ENCODE measurements at places on chromosomes 3 and 15.

GRCh38 chr3:50620820-50621219 is 3.9 kb downstream of the MAPKAPK3 start:
- DNase-seq = no peak

DNA sequence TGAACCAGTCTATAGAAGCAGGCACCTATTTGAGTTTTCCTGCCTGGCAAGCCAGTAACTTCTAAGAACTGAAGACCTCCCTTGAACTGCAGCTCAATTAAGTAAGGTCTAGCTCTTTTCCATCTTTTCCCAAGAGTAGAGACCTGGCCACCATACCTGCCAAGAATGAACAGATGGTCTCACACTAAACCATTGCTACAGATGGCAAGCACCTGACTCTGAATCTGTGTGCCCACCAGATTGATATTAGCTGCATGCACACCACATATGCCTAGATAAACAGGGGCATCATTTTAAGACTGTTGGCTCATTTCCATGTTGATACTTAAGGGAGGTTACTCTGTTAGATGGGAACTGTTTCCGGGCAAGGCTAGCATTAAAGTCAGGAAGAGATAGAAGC is 34.8 kb upstream of the GSK3B start:
- no peak for DNase-seq

DNA sequence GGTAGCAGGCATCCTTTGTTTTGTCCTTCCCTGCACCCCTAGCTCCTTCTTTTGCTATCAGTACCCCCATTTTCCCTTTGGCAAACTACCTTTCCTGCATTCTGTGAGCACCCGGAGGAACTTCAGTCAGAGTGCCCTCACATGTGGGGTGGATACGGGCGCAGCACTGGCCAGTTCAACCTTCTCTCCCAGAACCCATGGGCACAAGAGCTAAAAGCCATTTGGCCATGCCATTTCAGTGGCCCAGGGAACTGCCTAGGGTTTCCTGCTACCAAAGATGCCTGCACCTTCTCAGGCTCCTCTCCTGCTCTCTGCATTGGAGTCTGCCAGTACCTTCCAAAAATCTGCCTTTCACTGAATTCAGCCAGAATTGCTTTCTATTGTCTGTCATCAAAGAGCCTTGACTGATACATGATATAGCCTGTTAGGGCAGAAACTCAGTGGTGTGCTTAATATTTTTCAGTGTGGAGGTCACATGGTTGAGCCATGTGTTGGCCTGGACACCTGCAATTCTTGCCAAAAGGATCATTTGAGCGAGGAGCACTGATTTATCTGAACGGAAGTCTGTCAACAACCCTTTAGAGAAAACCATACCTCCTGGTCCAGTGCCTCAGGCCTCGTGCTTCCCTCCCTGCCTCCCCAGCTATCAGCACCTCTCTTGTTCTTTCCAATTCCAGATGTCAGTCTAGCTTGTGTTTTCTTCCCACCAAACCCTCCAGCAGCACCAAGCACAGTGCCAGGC is 27.0 kb upstream of the HHATL start:
- DNase-seq = no peak

GRCh38 chr15:70605606-70606410 is 157.6 kb downstream of the UACA start:
- DNase-seq = no peak

- DNase-seq = no peak
These were observed 287.1 kb downstream of the NEK10 start for GRCh38 chr3:27081992-27082607.

DNA sequence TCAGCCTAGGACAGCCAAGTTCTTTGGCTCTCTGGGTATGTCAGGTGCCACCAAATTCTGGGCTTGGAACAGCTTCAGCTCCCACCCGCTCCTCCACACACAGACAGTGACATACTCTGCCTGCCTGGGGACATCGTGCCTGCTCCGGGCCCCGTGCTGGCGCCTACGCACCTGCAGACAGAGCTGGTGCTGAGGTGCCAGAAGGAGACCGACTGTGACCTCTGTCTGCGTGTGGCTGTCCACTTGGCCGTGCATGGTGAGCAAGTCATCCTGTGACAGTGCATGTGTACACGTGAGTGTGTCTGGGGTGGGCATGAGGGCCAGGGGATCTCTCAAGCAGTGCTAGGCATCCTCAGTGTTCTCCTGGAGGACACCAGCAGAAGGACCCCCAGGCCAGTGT is 922 bp downstream of the IL17RC start:
- DNase-seq = no peak

DNA sequence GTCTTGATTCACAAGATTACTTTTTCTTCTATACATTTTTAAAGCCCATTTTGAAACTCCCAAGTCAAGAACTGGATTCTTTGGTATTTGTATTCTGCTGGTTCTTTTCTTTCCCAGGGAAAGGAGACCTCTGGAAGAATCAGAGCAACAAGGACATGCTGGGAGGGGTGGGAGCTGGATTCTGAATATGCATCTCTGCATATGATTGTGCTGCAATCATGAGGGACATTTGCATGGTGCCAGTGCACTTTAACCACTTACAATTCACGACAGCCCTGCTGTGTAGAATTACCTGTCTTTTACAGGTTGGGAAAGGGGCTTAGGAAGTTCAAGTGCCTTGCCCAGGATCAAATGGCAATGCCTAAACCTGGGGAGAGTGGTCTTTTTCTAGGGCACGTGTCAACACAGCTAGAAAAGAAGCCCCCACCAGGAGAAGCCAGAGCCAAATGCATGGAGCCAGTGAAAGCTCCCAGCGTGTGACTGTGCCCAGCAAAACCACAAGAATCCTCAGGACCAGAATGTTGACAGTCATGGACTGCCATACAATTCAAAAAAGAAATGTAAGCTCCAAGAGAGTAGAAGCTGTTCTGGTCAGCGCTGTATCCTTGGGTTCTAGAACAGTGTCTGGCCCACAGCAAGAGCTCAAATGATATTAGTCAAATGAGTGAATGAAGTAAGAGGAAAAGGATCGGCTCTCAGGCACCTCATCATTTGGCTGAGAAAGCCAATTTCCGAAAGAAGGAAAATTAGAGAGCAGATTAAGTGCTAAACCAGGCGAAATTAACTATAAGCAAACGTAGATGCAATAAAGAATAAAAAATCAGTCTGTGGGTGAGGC is 84.5 kb upstream of the MEF2A start:
- no peak for DNase-seq

GRCh38 chr15:23857028-23857641 is 170.0 kb upstream of the NDN start:
- DNase-seq = no peak

GRCh38 chr3:71062952-71063772 is 520.4 kb downstream of the FOXP1 start:
- DNase-seq = no peak

- no peak for DNase-seq
These were observed 359.3 kb downstream of the GAP43 start for GRCh38 chr3:115982629-115983028.

- DNase-seq = no peak
These were observed 630.9 kb upstream of the TBL1XR1 start for GRCh38 chr3:177828208-177828565.

- no peak for DNase-seq
These were observed 83.1 kb downstream of the PGPEP1L start for GRCh38 chr15:98924401-98925049.

DNA sequence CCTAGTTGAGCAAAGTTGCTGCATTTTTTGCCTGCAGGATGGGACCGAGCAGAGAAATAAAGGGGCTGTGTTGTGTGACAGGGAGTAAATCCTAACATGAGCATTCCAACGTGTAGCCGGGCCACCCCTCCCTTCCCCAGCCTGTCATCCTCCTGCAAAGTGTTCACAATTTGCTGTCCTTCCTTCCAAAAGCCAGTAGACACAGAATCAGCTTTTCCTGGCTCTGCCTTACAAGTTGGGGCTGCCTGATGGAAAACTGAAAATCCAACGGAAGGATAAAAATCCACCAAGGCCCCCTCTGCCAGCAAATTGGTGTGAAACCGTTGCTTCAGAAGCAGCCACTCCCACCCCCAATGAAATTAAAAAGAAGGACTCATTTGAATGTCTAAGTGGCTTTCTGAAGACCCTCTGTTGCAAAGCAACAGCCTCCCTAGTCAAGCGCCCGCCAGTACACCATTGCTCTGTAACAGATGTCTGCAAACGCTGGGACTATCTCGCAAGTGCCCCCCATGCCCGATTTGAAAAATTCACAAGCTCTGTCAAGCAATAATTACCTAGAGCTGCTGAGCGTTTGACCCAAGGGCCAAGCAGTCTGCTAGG is 665 bp downstream of the FRMD4B start:
- DNase-seq = no peak

DNA sequence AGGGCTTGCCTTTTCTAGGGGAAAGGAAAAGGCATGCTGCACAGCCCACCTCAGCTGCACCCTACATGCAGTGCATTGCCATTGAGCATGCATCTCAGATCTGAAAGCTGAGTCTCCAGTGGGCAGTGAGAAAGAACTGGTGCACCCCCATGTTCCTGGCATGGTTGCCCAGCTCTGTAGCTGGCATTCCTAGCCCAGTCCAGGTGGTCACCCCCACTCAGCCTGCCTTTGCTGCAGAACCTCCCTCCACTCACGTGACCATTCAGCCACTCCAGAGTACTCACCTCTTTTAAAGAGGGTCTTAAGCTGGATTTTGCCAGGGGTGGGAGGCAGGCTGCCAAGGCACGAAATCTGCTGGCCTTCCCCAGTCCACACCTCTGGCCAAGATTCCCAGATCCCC is 208.6 kb upstream of the TOPAZ1 start:
- DNase-seq = no peak

- DNase-seq = no peak
These were observed 102.5 kb upstream of the FAM3D start for GRCh38 chr3:58769065-58769464.

DNA sequence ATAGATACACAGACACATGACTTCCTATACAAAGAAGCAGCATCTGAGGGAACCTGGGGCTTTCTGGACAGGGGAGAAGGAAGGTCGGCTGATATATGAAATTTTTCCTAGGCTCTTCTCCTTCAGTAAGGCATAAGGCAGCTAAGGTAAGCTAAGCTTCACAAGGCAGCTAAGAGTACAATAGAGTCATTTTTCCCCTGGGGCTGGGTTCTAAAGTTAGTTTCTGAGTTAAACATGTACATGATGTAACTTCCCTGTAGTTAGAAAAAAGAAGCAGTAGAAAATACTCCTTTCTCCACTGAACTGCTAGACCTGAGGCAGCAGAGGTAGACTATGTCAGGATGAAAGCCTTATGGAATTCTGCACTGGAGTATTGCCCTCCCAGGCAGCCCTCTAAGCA is 109.6 kb downstream of the PLD1 start:
- no peak for DNase-seq

DNA sequence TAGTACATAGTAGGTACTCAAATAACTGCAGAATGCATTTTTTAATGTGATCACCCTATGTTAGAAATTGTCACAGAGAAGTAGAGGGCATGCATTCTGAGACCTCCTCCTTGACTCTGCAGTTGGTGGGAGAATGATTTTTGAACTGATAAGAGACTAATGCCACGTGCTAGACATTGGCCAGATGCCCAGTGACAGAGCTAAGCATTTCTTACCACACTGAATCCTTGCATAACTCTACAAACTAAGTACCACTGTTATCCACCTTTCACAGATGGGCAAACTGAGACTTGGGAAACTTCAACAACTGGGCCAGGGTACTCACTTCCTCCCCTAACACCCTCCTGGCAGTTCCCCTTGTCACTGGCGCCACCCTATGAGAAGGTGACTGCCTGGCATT is 33.5 kb upstream of the SPATA12 start:
- no peak for DNase-seq

DNA sequence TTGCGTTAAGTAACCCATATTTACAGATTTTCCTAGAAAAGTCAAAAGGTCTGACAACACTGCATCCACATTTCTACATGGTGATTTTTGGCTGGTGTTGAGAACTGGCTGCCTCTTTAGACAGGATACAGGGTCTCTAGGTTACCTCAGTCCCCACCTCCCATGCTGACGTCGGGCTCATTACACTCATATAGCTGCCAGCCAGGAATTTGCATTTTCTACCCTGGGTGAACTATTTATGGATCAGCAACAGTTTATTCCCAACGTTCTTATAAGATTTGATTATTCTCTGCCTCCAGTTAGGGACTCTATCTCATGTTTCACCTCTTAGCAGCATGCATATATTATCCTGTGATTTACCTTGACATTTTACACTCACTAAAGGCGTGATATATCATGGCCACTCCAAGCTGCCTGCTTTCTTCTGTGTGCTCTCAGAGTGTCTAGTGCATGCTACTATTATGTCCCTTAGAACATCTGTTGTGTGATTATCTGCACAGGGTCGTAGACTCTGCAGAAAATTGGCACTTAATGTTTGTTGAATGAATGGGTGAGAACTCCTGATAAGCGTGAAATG is 49.0 kb downstream of the CLDN11 start:
- no peak for DNase-seq

DNA sequence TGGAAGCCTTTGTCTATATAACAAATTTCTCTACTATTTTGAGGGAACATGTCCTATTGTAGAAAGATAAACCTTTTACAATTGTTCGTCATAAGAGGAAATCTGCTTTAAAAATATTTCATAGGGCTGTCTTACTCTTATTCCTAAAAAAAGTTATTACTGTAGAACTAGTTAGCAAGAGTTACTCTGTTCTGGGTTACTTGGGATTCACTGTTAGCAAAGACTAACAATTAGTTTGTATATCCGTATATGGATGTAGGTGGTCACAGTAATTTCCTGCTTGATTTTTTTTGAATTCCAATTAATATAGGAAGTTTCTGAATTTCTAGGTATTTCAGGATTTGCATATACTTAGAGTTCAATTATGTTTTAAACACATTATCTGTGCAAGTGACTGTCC is 413.5 kb downstream of the RBMS3 start:
- no peak for DNase-seq

- DNase-seq = no peak
These were observed 139.5 kb downstream of the TBL1XR1 start for GRCh38 chr3:177057768-177058167.
